NCI-H1105 (cell line): ENCODE measurements at places on chromosomes 13 and 19.

DNA sequence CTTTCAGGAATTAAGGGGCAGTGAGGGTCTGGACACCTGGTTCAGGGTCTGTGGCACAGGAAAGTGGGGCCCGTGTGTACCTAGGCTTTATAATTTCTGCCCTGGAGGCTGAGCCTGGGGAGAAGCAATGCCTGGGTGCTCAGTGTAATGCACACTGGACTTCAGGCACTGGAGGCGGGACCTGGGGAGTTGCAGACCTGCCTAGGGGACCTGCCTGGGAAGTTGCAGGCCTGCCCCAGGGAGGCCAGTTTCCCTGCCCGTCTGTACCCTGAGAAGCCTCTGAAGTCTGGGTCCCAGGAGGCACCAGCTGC lies 2.5 kb upstream of the TMEM59L start:
- DNase-seq = no peak

DNA sequence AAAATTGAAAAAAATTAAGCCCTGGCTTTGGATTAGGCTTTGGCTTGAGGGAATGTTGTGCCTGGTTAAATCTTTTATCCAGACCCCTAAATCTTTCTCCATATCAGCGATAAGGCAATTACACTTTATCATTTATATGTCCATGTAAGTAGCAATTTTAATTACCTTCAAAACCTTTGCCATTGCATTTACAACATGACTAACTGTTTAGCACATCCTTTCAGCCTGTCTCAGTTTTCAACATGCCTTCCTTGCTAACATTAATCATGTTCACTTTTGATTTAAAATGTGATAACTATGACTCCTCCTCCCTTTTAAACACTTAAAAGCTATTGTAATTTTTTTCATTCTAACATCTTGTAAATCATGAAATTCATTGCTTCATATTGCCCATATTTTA lies 583.7 kb downstream of the SLITRK1 start:
- DNase-seq = no peak

DNA sequence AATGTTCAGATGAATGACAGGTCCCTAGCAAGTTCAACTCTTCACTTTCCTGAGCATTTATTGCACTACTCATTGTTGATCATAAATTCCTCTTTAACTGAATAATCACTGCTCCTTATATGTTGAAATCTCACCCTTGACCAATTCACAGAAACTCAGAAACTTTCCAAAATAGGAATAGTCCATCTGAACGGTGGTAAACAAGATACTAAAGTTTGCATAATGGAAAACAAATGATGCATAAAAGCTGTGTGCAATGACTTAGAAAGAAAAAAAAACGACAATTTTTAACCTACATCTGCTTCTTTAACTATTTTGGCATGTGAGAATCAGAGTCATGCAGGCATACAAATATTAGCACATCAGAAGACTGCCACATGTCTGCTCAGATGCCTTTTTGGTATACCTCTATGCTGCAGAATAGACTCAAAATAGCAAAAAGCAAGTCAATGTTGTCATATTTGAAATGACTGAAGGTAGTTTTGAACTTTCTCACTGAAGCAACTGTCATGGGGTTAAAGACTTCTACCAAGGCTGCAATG lies 34.8 kb downstream of the SLC10A2 start:
- no peak for DNase-seq

DNA sequence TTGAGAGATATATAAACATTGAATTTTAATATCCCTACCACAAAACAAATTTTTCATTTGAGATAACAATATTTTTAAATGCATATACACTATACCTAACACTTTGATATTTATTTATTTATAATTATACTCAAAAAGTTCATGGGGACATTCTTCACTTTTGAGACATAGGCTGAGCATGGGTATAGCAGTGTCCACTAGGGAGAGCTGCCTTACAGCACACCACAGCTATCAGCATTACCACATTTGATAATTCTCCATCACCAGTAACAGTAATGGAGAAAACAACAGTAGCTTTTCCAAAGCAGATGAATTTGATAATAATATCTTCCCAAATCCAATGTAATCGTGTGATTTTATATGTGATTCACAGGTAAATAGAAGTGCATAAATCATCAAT lies 626.1 kb downstream of the DACH1 start:
- no peak for DNase-seq

- DNase-seq = no peak
Measured at GRCh38 chr19:54011507-54012211, 20.2 kb downstream of the CACNG6 start.

- DNase-seq = no peak
Measured at GRCh38 chr13:31234729-31235128, 35.0 kb downstream of the B3GLCT start.
